ENCODE measurements at places on chromosomes 3 and 15. TPM values are rescaled to one million over a fixed set of nuclear protein-coding genes. Genes with fewer than 3 reads are reported as not detected.

DNA sequence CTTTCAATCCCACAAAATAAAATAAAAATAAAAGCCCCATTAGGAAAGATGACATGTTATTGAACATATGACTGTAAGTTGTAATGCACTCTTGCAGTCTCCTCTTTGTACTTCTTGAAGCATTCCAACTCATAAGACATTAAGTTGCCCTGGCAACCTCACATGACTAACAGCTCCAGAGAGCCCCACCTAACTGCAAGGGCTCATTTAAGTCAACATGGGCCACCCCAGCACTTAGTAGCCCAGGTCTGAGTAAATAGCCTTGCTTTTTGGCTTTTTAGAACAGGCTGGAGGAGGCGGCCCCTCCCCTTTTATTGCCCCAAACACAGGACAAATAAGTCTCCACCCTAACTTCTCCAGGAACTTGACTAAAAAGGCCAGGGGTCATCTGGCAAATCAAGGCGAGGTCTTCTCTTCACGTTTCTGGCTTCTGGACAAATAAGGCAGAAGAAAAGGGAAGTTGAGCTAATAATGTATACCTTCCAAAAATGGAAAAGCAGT is 135.1 kb downstream of the TMCO5A start:
- peak; percentile 34 for DNase-seq

GRCh38 chr3:115660646-115661337 is 37.5 kb downstream of the GAP43 start:
- DNase-seq: no peak

Gene A4GNT
- not detected for total RNA-seq

- no peak for DNase-seq
Measured at GRCh38 chr3:113002037-113002436, 11.3 kb downstream of the GTPBP8 start.

- DNase-seq: peak; percentile 87
Measured at GRCh38 chr15:72785432-72785831, 1.9 kb upstream of the ADPGK start.

DNA sequence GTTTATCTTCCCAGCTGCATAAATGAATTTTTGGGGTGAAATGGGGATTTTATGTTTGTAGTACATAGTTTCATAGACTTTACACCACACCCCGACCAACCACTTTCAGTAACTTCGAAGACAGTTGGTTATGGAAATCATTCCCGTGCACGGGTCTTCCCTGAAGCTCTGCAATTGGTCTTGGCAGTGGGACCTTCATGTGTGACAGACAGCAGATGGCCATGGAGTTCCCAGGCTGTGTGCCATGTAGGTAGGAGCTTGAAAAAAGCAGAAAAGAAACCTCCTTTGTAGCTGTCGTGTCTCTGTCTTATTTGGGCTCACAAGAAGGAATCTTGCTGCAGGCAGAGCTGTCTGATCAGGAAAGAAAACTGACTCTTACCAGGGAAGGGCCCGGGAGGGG is 25.9 kb downstream of the EXOG start:
- no peak for DNase-seq

DNA sequence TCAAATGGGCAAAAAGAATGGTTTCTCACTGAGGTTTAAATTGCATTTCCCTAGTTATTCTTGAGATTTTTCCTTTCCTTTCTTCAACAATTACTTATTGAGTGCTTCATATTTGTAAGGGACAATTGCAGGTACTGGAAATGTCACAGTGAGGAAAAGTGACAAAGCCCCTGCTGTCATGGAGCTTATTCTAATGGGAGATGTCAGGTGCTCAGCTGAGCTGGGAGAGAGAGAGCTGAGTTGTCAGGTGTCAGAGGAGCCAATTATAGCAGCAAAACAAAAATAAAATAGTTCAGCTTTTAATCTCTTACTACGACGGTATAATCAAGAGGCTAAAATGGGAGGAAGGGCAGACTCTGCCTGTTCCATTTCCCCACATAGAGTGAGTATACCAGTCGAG is 42.0 kb downstream of the CD86 start:
- DNase-seq: no peak

- no peak for DNase-seq
Measured at GRCh38 chr3:32685543-32686185, 676 bp downstream of the CNOT10 start.

GRCh38 chr3:15498431-15499214 is 22.9 kb downstream of the COLQ start:
- no peak for DNase-seq

- DNase-seq: peak; percentile 11
Measured at GRCh38 chr3:53045518-53046170, at the start of gene SFMBT1. SFMBT1 (minus strand) TSS chr3:53046073; CDS start chr3:52969128, 76,945 bp downstream.

- no peak for DNase-seq
Measured at GRCh38 chr3:65971293-65972252, 67.1 kb downstream of the MAGI1 start.

Data from H4 (cell line).